ENCODE measurements at places on chromosomes 1 and 21. TPM values are rescaled to one million over a fixed set of nuclear protein-coding genes. Genes with fewer than 3 reads are reported as not detected.

The PRR9 gene
- not detected for total RNA-seq

GRCh38 chr1:211281320-211282022 is 22.3 kb downstream of the RCOR3 start:
- no peaks in the 10 kb centered on the region for H3K27me3 ChIP-seq
- H3K36me3 ChIP-seq = peaks cover 28% of the 10 kb centered on the region
- H3K4me1 ChIP-seq = no peaks in the 10 kb centered on the region

GRCh38 chr1:112369392-112370285 is 26.4 kb upstream of the CTTNBP2NL start:
- peak; percentile 90 for DNase-seq
- H3K4me1 ChIP-seq = no peaks in the 10 kb centered on the region
- H3K36me3 ChIP-seq = no peaks in the 10 kb centered on the region
- no peaks in the 10 kb centered on the region for H3K27me3 ChIP-seq
- no peak overlapping the region for H3K27ac ChIP-seq

DNA sequence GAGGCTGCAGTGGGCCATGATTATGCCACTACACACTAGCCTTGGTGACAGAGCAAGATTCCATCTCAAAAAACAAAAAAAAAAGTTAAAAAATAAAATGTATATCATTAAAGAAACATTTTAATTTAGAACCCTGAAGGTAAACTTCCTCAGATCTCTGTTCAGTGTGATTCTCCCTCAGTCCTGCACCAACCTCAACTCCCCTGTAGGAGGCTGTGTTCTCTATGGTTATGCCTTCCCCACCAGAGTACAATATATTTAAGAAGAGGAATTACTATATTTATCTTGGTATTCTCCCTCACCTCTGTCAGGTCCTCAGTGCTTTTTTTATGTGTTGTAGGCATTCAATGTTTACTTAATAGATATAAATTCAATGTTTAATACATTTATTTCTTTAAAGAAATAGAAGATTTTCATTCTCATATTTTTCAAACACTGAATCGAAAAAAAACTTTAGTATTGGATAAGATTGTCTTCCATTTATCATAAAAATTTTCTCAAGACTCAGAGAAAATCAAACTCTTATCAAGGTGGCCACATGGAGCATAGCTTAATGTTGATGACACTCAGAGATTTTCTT is 4.8 kb upstream of the LRRC8B start:
- peaks cover 3% of the 10 kb centered on the region for H3K4me1 ChIP-seq
- no peak overlapping the region for H3K27ac ChIP-seq
- peaks cover 5% of the 10 kb centered on the region for H3K36me3 ChIP-seq
- H3K27me3 ChIP-seq = no peaks in the 10 kb centered on the region

DNA sequence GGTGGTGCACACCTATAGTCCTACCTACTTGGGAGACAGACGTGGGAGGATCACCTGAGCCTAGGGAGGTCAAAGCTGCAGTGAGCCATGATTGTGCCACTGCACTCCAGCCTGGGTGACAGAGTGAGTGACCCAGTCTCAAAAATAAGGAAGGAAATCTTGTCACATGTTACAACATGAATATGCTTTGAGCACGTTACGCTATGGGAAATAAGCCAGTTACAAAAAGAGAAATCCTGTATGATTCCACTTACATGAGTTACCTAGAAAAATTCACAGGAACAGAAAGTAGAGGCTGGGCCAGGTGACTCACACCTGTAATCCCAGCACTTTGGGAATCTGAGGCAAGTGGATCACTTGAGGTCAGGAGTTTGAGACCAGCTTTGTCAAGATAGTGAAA is 6.7 kb upstream of the PADI6 start:
- no peak overlapping the region for H3K4me3 ChIP-seq
- H3K27me3 ChIP-seq = no peaks in the 10 kb centered on the region
- no peak overlapping the region for H3K27ac ChIP-seq
- no peaks in the 10 kb centered on the region for H3K4me1 ChIP-seq

DNA sequence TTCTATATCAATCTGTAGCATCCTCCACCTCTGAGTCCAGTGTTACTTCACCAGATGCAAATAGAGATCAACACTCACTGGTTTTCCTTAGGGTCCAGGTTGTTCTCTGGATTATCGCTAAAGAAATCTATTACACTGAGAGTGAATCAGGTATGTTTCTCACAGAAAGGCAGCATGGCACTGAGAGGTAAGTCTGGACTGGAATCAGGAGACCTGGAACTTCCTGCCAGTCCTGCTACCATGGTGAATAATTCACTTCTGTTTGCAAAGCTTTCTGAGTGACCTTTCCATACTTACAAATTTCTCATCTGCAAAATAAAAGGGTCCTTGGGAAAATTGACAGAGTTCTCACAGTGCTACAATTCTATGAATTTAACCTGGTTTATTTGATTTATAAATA is 1583.3 kb downstream of the MRPL39 start:
- H3K27me3 ChIP-seq = no peaks in the 10 kb centered on the region
- H3K4me1 ChIP-seq = no peaks in the 10 kb centered on the region
- peaks cover 28% of the 10 kb centered on the region for H3K36me3 ChIP-seq
- no peak overlapping the region for H3K4me3 ChIP-seq
- H3K27ac ChIP-seq = no peak overlapping the region

- DNase-seq = no peak
- peaks cover 37% of the 10 kb centered on the region for H3K27me3 ChIP-seq
- peaks cover 2% of the 10 kb centered on the region for H3K4me1 ChIP-seq
- H3K27ac ChIP-seq = no peak overlapping the region
- 0 out of 2 replicates have a peak, but pooled peaks cover 3% of the 10 kb centered on the region for H3K36me3 ChIP-seq
Observed at GRCh38 chr1:2528016-2528415, 1.6 kb upstream of the PANK4 start.

The CFHR5 gene
- total RNA-seq = not detected

- no peak overlapping the region for H3K27ac ChIP-seq
- DNase-seq = no peak
- H3K36me3 ChIP-seq = no peaks in the 10 kb centered on the region
- no peaks in the 10 kb centered on the region for H3K4me1 ChIP-seq
- no peak overlapping the region for H3K4me3 ChIP-seq
- no peaks in the 10 kb centered on the region for H3K27me3 ChIP-seq
Observed at GRCh38 chr1:172897738-172898137, 153.0 kb downstream of the TNFSF18 start.

DNA sequence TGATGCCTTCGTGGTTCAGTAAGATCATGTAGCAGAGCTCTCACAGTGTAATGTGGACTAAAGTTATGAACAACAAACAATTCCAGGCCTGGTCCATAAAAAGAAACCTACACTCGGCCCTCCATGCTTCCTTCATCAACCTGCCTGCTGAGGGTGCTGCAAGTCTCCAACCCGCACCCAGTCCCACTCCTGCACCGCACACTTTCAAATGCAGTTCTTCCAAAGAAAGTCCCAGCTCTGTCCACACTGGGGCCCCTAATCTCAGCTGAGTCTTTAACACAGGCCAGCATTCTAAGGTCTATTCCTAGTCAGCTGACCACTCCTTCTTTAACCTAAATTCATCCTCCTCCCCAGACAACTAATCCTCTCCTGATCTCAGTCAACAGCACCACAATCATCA is 71.5 kb upstream of the NR5A2 start:
- peak; percentile 33 for DNase-seq

GRCh38 chr1:47575855-47576757 is 138.3 kb downstream of the FOXD2 start:
- H3K36me3 ChIP-seq = no peaks in the 10 kb centered on the region
- H3K4me3 ChIP-seq = no peak overlapping the region
- peaks cover 15% of the 10 kb centered on the region for H3K4me1 ChIP-seq

The GLMN gene
- 23.6 TPM for total RNA-seq

DNA sequence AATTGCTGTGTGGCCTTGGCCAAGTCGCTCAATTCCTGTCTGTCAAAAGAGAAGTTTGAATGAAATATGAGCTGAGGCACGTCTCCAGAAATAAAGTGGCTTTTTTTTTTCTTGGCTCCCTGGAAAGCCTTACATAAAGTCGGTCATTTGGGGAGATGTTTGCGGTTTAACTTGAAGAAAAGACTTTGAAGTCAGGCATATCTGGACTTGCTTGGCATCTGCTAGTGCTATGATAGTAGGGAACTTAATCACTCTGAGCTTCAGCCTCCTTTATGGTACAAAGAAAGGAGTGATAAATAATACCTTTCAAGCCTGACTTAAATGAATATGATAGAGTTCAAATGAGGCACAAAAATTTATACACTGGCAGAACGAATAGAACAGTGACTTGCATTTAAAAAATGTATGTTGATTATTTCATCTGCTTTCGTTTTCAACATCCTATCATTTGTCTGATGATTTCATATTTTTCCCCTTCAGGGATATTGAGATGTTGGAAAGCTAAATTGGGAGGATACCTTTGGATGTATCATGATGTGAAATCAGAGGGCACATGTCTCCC is 60.2 kb downstream of the FASLG start:
- no peaks in the 10 kb centered on the region for H3K4me1 ChIP-seq
- H3K27ac ChIP-seq = no peak overlapping the region
- no peak for DNase-seq
- H3K27me3 ChIP-seq = no peaks in the 10 kb centered on the region

DNA sequence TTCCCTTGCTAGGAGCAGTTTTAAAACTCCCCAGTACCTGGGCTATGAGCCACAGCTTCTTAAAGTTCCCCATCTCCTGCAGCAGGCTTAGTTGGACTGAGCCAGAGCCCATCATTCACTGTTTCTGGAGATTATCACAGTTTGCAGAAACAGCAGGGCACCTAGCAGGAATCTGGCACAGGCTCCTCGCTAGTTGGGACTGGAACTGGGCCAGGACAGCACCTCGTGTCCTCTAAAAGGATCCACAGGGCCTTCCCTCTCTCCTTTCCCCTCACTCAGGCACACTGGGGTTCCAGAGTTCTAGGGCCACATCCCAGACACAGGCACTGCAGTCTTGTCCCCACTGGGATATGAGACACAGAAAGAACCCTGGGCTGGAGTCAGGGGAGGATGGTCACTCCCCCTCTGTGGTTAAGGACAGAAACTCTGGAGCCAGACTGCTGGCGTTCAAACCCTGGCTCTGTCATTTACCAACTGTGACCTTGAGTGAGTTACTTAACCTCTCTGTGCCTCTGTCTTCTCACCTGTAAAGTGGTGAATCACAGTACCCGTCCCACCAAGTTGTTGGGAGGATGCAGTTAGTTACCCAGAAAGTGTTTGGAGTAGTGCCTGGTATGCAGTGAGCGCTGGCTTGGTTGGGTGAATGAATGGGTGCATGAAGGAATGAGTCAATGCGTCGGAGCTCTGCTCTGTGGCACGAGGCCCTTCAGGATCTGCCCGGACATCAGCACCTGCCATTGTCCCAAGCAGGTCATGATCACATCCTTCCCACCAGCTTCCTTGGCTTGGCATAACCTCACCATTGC is 18.8 kb upstream of the ECE1 start:
- no peaks in the 10 kb centered on the region for H3K27me3 ChIP-seq
- peaks cover 7% of the 10 kb centered on the region for H3K4me1 ChIP-seq
- H3K4me3 ChIP-seq = no peak overlapping the region
- no peak overlapping the region for H3K27ac ChIP-seq

DNA sequence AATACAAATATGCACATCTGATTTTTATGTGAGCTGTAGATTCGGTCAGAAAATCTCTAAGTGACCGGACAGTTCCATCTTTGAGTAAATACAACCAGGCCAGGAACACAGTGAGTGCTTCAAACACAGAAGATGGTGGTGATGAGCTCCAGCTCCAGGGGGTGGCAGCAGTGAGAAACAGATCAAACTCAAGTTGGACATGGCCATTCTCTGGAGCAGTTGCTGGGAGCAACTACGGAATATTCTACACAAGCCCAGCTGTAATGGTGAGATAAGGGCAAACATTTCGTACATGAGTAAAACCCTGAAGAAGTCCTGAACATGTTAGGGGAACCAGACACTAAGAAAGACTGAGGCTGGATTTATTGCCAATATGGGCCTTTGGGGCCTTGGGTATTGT is 100.7 kb downstream of the BARHL2 start:
- no peaks in the 10 kb centered on the region for H3K27me3 ChIP-seq
- peaks cover 9% of the 10 kb centered on the region for H3K36me3 ChIP-seq
- H3K4me3 ChIP-seq = no peak overlapping the region
- no peak overlapping the region for H3K27ac ChIP-seq

- H3K36me3 ChIP-seq = no peaks in the 10 kb centered on the region
- H3K27ac ChIP-seq = no peak overlapping the region
Observed at GRCh38 chr1:198776602-198777029, 137.8 kb downstream of the PTPRC start.

The NCAM2 gene
- total RNA-seq = 2.6 TPM

DNA sequence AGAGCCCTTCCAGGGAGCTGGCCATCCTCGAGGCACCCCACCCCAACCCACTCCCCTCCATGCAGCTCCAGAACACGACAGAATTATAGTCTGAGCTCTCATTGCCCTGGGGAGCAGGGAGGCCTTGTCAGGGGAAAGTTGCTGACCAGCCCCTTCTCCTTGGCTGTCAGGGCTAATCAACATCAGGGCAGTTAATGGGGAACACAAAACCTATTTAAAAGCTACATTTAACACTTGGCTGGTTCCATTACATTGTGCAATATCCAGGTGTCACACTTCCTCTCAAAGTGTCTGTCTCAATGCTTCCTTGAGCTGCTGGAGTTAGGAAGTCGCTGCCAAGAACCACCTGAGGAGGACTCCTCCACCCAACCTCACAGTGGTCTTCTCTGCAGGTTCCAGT is 111.8 kb upstream of the GRIK3 start:
- H3K4me3 ChIP-seq = no peak overlapping the region
- H3K36me3 ChIP-seq = no peaks in the 10 kb centered on the region
- H3K27me3 ChIP-seq = no peaks in the 10 kb centered on the region
- no peak overlapping the region for H3K27ac ChIP-seq
- no peak for DNase-seq
- H3K4me1 ChIP-seq = no peaks in the 10 kb centered on the region

The MPZL1 gene
- total RNA-seq = 68.6 TPM

The KMO gene
- total RNA-seq = not detected

- no peak for DNase-seq
- H3K27ac ChIP-seq = no peak overlapping the region
- no peaks in the 10 kb centered on the region for H3K36me3 ChIP-seq
- no peaks in the 10 kb centered on the region for H3K27me3 ChIP-seq
- H3K4me1 ChIP-seq = no peaks in the 10 kb centered on the region
Observed at GRCh38 chr21:38858026-38858811, 52.5 kb downstream of the ETS2 start.

GRCh38 chr1:23291706-23292105 is 52.4 kb downstream of the HNRNPR start:
- H3K4me1 ChIP-seq = no peaks in the 10 kb centered on the region
- no peak overlapping the region for H3K4me3 ChIP-seq
- H3K27ac ChIP-seq = no peak overlapping the region
- H3K36me3 ChIP-seq = peaks cover 5% of the 10 kb centered on the region
- DNase-seq = no peak

The PLA2G2D gene
- total RNA-seq = not detected

DNA sequence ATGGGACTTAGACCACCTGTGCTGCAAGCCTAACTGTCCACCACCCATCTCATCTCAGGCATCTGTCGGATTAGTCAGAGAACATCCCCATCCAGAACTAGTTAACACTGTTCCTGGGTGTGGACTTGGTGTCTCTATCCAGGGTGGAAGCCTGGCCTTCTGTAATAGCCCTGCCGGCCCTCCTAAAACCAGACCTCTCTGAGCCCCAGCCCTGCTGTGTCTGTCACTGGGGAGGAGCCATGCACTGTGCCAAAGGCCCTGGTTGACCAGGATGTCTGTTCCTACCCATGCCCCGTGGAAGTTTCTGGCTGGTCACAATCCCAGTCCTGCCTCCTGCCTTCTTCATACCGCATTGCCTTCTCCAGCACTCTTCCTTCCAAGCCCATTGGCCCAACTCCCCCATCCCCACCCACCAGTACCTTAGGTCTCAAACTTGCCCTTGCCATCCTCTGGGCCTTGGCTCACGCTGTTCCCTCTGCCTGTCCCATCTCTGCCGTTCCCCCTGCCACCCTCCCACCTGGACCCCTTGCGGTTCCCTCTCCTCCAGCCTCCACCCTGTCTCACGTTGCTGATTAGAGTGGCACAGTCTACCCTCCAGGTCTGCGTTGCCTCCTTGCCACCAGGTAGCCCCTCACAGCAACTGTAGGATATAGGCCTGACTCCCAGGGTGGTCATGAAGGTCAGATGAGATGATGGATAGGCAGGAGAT is 105.6 kb downstream of the EPHB2 start:
- no peak for DNase-seq
- H3K27me3 ChIP-seq = no peaks in the 10 kb centered on the region
- no peaks in the 10 kb centered on the region for H3K36me3 ChIP-seq
- H3K27ac ChIP-seq = no peak overlapping the region

The AGRN gene
- total RNA-seq = 173 TPM

Data from H9 (cell line).